A549 treated with Hydrocortisone at 1 μM for 4 hours (cell line): ENCODE measurements at places on chromosomes 7 and 10. TPM values are rescaled to one million over a fixed set of nuclear protein-coding genes. Genes with fewer than 3 reads are reported as not detected.

The ZPBP gene
- not detected in 5 replicates for total RNA-seq

The TAS2R16 gene
- not detected in 5 replicates for total RNA-seq

The MALRD1 gene
- total RNA-seq = not detected in 5 replicates

The OR2A42 gene
- total RNA-seq = not detected in 5 replicates

The HSPA12A gene
- 7.9 to 11.3 TPM (median 9.4 TPM) in 5 replicates for total RNA-seq
